ENCODE measurements at places on chromosomes 7 and 10. TPM values are rescaled to one million over a fixed set of nuclear protein-coding genes. Genes with fewer than 3 reads are reported as not detected.

The SLC26A3 gene
- under 0.01 TPM for total RNA-seq

The ADAMTS14 gene
- total RNA-seq: 0.09 TPM

DNA sequence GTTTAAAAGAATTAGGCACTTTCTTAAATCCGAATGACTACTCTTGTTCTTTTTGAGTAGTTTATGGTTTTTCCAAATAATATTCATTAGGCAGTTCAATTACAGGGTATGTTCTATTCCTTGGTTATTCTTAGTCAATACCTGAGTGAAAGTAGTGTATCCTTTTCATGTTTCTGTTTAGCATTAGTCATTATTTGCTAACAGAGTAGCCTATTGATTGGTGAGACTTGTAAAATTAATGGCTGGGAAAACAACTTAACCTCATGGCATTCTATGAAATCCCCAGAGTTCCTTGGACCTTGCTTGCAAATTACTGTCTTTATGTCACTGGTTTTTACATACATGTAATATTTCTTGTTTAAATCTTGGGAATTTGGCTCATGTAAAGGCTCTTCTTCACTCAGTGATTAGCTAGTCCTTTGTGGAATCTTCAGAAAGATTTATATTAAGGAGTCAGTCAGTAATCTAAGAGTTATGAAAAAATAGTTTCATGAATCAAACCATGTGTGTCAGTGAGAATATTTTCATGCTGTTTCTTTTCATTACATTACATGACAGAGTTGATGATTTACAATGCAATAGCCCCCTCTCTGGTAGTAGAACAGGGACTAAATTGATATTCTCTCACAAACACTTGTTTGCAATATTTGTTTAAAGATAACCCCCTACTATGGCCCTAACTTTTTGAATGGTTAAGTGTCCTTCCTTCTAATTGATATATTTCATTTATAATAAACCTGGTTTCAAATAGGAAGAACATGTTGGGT, 81.5 kb upstream of the LRRTM3 start:
- no peaks in the 10 kb centered on the region for H3K27me3 ChIP-seq
- no peak overlapping the region for H3K27ac ChIP-seq
- H3K36me3 ChIP-seq: no peaks in the 10 kb centered on the region
- no peaks in the 10 kb centered on the region for H3K4me1 ChIP-seq

- H3K27ac ChIP-seq: no peak overlapping the region
- no peaks in the 10 kb centered on the region for H3K36me3 ChIP-seq
- H3K27me3 ChIP-seq: no peaks in the 10 kb centered on the region
- no peak for DNase-seq
- no peaks in the 10 kb centered on the region for H3K4me1 ChIP-seq
- H3K4me3 ChIP-seq: no peak overlapping the region
Observed at GRCh38 chr10:69636626-69637605, 6.9 kb downstream of the FAM241B start.

GRCh38 chr10:103654925-103655324, 161.4 kb downstream of the NEURL1 start:
- peaks cover 3% of the 10 kb centered on the region for H3K36me3 ChIP-seq
- H3K27me3 ChIP-seq: no peaks in the 10 kb centered on the region
- peaks cover 54% of the 10 kb centered on the region for H3K4me1 ChIP-seq
- H3K27ac ChIP-seq: no peak overlapping the region
- DNase-seq: no peak
- H3K4me3 ChIP-seq: no peak overlapping the region

GRCh38 chr7:151808400-151809145, 68.3 kb downstream of the PRKAG2 start:
- H3K4me1 ChIP-seq: peaks cover 32% of the 10 kb centered on the region
- H3K36me3 ChIP-seq: no peaks in the 10 kb centered on the region
- H3K4me3 ChIP-seq: no peak overlapping the region
- no peak for DNase-seq

- peaks cover 24% of the 10 kb centered on the region for H3K4me1 ChIP-seq
- no peak overlapping the region for H3K27ac ChIP-seq
- H3K36me3 ChIP-seq: no peaks in the 10 kb centered on the region
Observed at GRCh38 chr10:91517394-91517793, 107.2 kb downstream of the HECTD2 start.

DNA sequence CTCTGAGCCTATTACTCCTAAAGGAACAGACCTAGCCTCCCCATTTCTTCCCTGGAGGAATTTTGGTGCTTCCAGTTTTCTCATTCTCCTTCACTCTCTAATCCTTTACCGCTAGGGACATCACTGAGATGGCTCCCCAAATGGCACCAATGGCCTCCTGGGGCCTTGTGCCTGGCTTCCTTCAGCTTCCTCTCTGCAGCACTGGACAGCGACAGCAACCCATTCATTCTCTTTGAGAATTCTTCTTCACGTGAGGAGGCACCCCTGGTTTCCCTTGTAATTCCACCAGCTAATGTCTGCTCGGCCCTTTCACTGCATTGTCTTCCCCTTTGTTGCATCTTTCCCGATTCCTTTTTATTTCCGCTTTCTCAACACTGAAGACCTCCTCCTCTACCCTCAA, 24.6 kb upstream of the KDM7A start:
- DNase-seq: no peak
- H3K27me3 ChIP-seq: no peaks in the 10 kb centered on the region
- H3K4me3 ChIP-seq: no peak overlapping the region

- no peak overlapping the region for H3K27ac ChIP-seq
- DNase-seq: no peak
- no peaks in the 10 kb centered on the region for H3K36me3 ChIP-seq
- no peaks in the 10 kb centered on the region for H3K27me3 ChIP-seq
- H3K4me3 ChIP-seq: no peak overlapping the region
Observed at GRCh38 chr7:46179061-46179610, 258.1 kb upstream of the IGFBP3 start.
